HFFc6 (cell line): ENCODE measurements at places on chromosomes 12 and 14. TPM values are rescaled to one million over a fixed set of nuclear protein-coding genes. Genes with fewer than 3 reads are reported as not detected.

GRCh38 chr14:40133463-40133862 is 701.2 kb upstream of the FBXO33 start:
- H3K4me1 ChIP-seq: no peaks in the 10 kb centered on the region
- H3K4me3 ChIP-seq: no peak overlapping the region
- no peaks in the 10 kb centered on the region; the same call in 1 of the 2 replicates for H3K27me3 ChIP-seq
- no peak overlapping the region for H3K27ac ChIP-seq
- no peaks in the 10 kb centered on the region for H3K36me3 ChIP-seq

- H3K4me1 ChIP-seq: no peaks in the 10 kb centered on the region
- H3K4me3 ChIP-seq: no peak overlapping the region
- no peak overlapping the region for H3K27ac ChIP-seq
- no peaks in the 10 kb centered on the region for H3K36me3 ChIP-seq
These were observed 85.6 kb downstream of the SYNE2 start for GRCh38 chr14:63938198-63939005.

TAS2R30 gene
- total RNA-seq: 0.32 to 0.47 TPM (median 0.36 TPM) in 3 replicates

RBMS2 gene
- total RNA-seq: 69.9 to 81.3 TPM (median 74.3 TPM) in 3 replicates

- no peak for DNase-seq
- H3K4me1 ChIP-seq: peaks cover 8% of the 10 kb centered on the region
- peaks cover 56% of the 10 kb centered on the region for H3K27me3 ChIP-seq
- no peak overlapping the region for H3K27ac ChIP-seq
- no peaks in the 10 kb centered on the region for H3K36me3 ChIP-seq
- no peak overlapping the region for H3K4me3 ChIP-seq
These were observed 1.3 kb downstream of the ASCL1 start for GRCh38 chr12:102958830-102959176.

GRCh38 chr14:50320283-50320682 is 8.2 kb downstream of the DMAC2L start:
- no peaks in the 10 kb centered on the region; the same call in 1 of the 2 replicates for H3K27me3 ChIP-seq
- peak; percentile 30 for DNase-seq
- no peak overlapping the region for H3K27ac ChIP-seq
- H3K4me3 ChIP-seq: no peak overlapping the region
- H3K4me1 ChIP-seq: peaks cover 10% of the 10 kb centered on the region; the same call in 1 of the 2 replicates

GRCh38 chr12:4275870-4276301 is 2.3 kb downstream of the CCND2 start:
- peaks cover 38% of the 10 kb centered on the region for H3K4me1 ChIP-seq
- H3K27ac ChIP-seq: no peak overlapping the region
- peaks cover 59% of the 10 kb centered on the region for H3K27me3 ChIP-seq
- DNase-seq: no peak
- no peaks in the 10 kb centered on the region for H3K36me3 ChIP-seq

USP44 gene
- total RNA-seq: not detected in 3 replicates

GRCh38 chr14:63725786-63726460 is 1.9 kb downstream of the SGPP1 start:
- H3K27ac ChIP-seq: peak overlapping the region; percentile 92
- DNase-seq: no peak
- H3K4me1 ChIP-seq: peaks cover 28% of the 10 kb centered on the region
